ENCODE measurements at places on chromosomes 16 and 17.

DNA sequence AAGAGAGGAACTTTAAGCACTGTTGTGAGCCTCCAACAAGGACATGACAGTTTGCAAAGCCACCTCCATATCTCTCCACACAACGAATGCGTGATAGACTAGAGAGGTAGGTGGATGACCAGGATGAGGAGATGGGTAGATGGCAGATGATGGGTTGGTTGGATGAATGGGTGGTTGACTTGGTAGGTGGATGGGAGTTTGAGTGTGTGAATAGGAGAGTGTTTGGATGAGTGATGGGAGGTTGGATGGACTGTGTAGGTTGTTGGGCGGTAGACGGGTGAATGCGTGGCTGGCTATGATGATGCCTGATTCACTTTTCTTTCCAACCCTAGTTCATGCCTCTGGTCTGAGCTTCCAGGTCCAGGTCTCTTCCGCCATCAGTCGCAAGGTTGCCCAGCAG, 4.1 kb downstream of the CDH16 start:
- DNase-seq = no peak

- no peak for DNase-seq
These were observed 171.7 kb downstream of the VPS53 start for GRCh38 chr17:542943-543342.

DNA sequence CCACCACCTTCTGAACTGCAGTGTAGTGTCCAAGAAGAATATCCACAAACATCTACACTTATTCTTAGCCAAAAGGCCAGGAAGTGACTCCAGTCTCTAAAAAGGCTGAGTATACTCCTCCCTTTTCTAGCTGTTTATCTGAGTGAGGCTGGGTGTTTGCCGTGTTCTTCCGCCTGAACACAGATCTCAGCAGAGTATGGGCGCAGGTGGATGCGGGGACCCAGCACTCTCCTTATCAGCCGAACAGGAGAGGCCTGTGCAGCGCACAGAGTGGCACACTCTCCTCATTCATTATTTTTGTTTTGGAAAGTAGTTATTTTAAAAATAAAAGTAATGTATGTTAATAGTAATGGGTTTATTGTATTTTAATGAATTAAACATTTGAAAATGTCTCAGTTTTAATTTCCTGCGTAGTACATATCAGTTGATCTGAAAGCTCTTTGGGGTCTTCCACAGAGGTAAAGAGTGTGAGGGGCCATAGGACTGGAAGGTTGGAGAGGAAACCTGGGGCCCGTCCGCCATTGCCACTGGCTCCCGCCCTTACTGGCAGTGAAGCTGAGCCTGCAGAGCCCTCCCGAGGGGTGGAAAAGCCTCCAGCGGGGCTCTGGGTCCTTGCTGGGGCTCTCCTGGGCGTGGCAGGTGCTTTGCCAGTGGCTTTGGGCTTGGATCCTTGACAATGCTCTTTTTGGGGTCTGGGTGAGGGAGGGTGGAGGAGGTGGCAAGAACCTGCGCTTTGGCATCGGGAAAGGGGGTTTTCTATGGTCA, 53.8 kb downstream of the PDPK1 start:
- DNase-seq = no peak

GRCh38 chr16:82735186-82735585, 108.4 kb downstream of the CDH13 start:
- no peak for DNase-seq

GRCh38 chr16:56268799-56269198, 77.5 kb downstream of the GNAO1 start:
- DNase-seq = no peak

GRCh38 chr17:60960398-60961065, 282.9 kb downstream of the BCAS3 start:
- no peak for DNase-seq

DNA sequence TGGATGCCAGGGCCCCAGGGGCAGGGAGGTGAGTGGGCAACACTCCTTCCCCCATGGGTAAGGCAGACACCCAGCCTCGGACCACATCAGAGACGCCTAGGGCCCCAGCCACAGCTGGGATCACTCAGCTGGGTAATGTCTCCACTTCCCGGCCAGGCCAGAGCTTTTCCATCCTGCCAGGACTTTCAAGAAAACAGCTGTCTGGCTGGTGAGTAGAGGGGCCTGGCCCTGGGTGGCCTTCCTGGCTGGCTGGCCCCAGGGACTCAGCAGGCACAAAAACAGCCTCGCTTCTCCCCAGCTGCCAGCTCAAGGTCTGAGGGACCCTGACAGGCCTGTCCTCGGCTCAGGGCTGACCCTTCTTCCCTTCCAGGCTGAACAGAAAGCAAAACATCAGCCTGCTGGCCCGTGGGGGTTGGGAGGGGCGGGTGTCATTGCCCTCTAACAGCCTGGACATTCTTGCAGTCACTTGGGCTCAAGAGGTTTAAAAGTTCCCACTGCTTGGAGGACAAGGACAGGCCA, 45.3 kb upstream of the JPH3 start:
- no peak for DNase-seq

DNA sequence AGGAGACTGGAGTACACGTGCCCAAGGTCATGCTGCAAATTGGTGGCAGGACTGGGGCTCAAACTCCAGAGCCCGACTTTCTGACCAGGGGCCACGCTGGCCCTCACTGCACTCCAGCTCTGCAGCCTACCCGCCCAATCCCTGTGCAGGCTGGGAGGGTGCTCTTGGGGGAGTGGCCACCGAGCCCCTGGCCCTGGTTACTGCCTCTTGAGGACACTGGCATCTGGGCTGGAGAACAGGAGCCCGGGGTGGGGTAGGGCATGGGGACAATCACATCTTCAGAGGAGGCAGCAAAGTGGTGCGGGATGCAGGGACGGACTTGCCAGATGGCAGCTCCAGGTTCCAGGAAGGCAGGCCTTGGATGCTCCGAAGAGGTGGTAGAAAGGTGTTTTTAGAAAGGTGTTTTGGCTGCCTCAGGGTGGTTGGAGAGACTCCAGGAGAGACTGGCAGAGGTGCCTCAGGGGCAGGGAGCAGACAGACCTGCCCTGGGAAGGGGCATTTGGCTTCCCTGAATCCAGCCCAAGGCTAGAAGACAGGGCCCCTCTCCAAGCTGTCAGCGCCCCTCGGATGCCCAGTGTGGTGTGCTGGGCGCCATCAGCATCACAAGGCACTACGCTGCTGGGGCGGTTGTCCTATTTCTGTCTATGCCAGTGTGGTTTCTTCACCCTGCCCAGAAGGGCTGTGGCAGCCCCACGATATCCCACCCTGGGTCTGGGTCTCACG, 220.6 kb downstream of the NTN1 start:
- no peak for DNase-seq

GRCh38 chr17:40932608-40933007, 4.8 kb downstream of the KRT23 start:
- DNase-seq = no peak

GRCh38 chr17:41633556-41634199, 9.3 kb upstream of the KRT17 start:
- DNase-seq = no peak

DNA sequence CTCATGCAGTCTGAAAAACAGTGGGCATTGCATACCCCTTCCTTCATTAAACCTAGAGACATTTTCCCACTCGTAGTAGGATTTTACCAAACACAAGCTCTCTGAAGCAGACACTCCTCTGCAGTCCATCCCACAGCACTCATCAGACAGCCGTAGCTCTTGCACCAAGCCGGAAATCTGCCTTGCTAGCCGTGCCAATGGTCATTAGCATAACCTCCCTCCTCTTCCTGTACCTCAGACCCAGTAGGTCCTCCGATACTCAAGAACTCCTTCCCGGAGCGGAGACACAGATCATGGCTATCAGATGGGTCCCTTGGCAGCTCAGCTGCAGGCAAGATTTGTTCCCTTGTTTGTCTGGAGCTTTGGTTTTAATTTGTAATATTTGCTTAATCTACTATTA, 483.1 kb upstream of the PSMD7 start:
- no peak for DNase-seq

- DNase-seq = no peak
These were observed 353.9 kb upstream of the C16orf82 start for GRCh38 chr16:26712876-26713275.

DNA sequence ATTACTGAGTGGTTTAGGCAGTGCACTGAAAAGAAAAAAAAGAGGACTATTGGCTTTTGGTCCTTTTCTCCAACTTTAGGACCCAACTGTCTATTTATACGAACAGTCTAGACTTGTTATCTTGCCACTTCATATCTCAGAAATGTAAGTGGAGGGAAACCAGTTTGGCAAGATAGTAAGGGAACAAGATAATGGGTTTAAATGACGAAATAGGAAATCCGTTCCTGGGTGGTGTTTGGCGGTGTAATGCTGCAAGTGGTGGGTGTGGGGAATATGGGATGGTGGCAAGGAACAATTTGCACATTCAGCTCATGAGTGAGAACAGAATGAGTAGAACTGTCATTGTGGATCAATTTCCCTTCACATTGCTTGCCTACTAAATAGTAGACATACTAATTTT, 44.7 kb downstream of the GRB7 start:
- DNase-seq = no peak

DNA sequence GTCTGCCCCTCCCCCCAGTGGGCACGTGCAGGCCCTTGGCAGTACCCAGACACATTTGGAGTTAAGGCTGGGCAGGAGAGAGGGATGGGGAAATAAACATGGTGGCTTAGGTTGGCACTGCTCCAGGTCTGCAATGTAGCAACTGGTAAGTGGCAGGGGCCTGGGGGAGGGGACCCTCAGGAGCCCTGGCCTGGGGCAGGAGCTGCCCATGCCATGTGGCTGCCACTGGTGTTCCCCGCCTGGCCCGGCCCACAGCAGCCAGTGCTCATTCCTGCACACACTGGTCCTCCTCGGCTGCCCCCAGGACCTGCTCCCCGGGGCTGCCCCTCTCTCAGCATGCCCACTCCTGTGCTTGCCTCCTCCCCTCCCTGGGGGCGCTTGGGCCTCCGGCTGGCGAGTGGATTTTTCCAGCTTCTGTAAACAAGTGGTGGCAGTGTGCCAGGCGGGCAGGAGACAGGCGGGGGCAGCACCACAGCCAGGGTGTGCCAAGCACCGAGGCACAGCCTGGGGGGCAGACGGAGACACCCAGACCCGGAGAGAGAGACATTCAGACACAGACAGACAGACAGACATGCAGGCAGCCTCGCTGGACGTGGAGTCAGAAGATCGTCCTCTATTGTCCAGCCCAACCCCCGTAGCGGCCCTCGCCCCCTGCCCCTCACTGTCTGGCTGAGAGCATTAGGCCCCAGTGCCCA, 9.4 kb downstream of the THRA start:
- no peak for DNase-seq

GRCh38 chr16:89567656-89568594, 7.4 kb downstream of the RPL13 start:
- DNase-seq = no peak

GRCh38 chr16:20409398-20410120, at the start of gene ACSM5:
Gene ACSM5, plus strand, starts transcription at chr16:20409534. Its CDS starts 1,951 bp downstream, at chr16:20411485.
- DNase-seq = no peak
